ENCODE measurements at places on chromosomes 1 and 21. TPM values are rescaled to one million over a fixed set of nuclear protein-coding genes. Genes with fewer than 3 reads are reported as not detected.

The PPM1J gene
- 0.88 TPM for total RNA-seq

The NHLH1 gene
- total RNA-seq, result not detected

The EXOC8 gene
- 8.1 TPM for total RNA-seq

The TSPEAR gene
- total RNA-seq, result not detected

The ASTN1 gene
- 0.32 TPM for total RNA-seq

The C8A gene
- total RNA-seq, result not detected

The TMPRSS2 gene
- not detected for total RNA-seq

The RUNX3 gene
- total RNA-seq, result 0.91 TPM

The RORC gene
- total RNA-seq, result not detected

The MYOCOS gene
- total RNA-seq, result not detected

The TGFB2 gene
- total RNA-seq, result 27.2 TPM

The GNAT2 gene
- not detected for total RNA-seq

The SPAG17 gene
- total RNA-seq, result not detected

The CYP4Z1 gene
- not detected for total RNA-seq

The SCP2 gene
- total RNA-seq, result 107 TPM

The PRCC gene
- 59.0 TPM for total RNA-seq

The BRINP3 gene
- total RNA-seq, result 3.3 TPM

The ENAH gene
- total RNA-seq, result 82.1 TPM

The RBM11 gene
- total RNA-seq, result 0.52 TPM

The DNAJC28 gene
- total RNA-seq, result 0.64 TPM

The CDC42BPA gene
- 15.6 TPM for total RNA-seq

The TEDDM1 gene
- not detected for total RNA-seq

The CSF3R gene
- under 0.01 TPM for total RNA-seq

The TNFRSF18 gene
- 2.1 TPM for total RNA-seq

The PTGS2 gene
- total RNA-seq, result 4.8 TPM

The PCP4L1 gene
- total RNA-seq, result not detected

The GPR137B gene
- total RNA-seq, result 14.2 TPM

The FCMR gene
- 0.39 TPM for total RNA-seq

The F5 gene
- not detected for total RNA-seq

The S100A14 gene
- 1.4 TPM for total RNA-seq

The OR2AJ1 gene
- total RNA-seq, result not detected

The CATSPERE gene
- 0.13 TPM for total RNA-seq

The TTC4 gene
- 15.2 TPM for total RNA-seq

The RHEX gene
- not detected for total RNA-seq

The SLC44A3 gene
- not detected for total RNA-seq

The KRTAP19-1 gene
- total RNA-seq, result not detected

The PRKAA2 gene
- 2.5 TPM for total RNA-seq

The WDR4 gene
- 7.8 TPM for total RNA-seq

The RAB7B gene
- 1.8 TPM for total RNA-seq

The HUNK gene
- not detected for total RNA-seq

The TMEM52 gene
- 0.65 TPM for total RNA-seq

The RGS1 gene
- total RNA-seq, result not detected

The PTBP2 gene
- total RNA-seq, result 45.4 TPM

The LSS gene
- 103 TPM for total RNA-seq

The IL20 gene
- not detected for total RNA-seq

The FLG gene
- total RNA-seq, result under 0.01 TPM

The LEFTY1 gene
- not detected for total RNA-seq

The PRAMEF26 gene
- not detected for total RNA-seq

The DPT gene
- total RNA-seq, result 0.24 TPM

The KHDRBS1 gene
- 95.3 TPM for total RNA-seq

The HSPA13 gene
- total RNA-seq, result 66.7 TPM

The GBP1 gene
- total RNA-seq, result 22.9 TPM
